ENCODE measurements at places on chromosomes 11 and 22. TPM values are rescaled to one million over a fixed set of nuclear protein-coding genes. Genes with fewer than 3 reads are reported as not detected.

DNA sequence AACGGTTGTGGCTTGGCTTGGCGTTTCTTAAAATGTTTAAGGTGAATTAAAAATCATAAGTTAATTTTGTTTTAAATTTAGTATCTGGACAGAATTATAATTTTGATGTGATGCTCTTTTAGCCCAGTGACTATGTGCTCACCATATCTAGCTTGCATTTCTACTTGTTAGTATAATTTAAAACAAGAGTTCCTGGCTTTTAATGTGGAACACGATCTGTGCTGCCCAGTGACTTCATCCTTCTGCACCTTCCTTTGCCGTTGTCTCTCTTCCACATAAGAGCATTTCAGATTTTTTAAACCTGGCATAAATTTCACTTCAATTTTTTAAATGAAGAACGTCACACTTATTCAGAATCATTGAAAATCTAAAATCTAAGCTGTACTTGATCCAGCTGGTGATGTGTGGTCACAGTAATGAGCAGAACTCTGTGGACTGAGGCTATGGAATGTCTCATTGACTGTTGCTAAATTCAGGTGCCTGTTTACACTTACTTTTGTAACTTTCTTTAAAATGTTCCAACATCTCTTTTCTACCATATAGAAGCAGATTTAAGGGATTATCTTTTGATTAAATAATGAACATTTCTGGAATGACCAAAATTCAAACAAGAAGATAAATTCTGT lies 75.4 kb upstream of the ADSL start:
- DNase-seq, result no peak
- H3K27ac ChIP-seq, result no peak overlapping the region
- no peaks in the 10 kb centered on the region for H3K27me3 ChIP-seq
- H3K36me3 ChIP-seq, result no peaks in the 10 kb centered on the region

DNA sequence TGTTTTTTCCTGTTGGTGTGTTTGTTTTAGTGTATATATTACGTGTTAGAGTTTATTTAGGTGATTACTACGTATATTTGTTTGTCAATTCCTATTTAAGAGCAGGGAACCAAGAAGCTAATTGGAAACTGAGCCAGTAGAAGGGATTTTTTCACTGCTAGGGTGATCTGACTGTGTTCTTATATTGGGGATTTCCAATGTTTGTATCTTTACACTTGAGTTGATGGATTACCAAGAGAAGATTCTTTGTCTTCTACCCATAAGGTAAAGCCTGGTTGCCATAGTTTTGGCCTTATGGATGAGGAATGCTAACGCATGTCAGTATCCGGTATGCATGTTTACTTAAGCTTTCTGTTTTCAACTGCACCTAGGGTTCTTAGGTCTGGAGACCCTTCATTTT lies 35.6 kb downstream of the SIK2 start:
- peaks cover 6% of the 10 kb centered on the region for H3K36me3 ChIP-seq
- H3K4me1 ChIP-seq, result peaks cover 27% of the 10 kb centered on the region
- H3K4me3 ChIP-seq, result no peak overlapping the region
- H3K27me3 ChIP-seq, result no peaks in the 10 kb centered on the region
- no peak overlapping the region for H3K27ac ChIP-seq

DNA sequence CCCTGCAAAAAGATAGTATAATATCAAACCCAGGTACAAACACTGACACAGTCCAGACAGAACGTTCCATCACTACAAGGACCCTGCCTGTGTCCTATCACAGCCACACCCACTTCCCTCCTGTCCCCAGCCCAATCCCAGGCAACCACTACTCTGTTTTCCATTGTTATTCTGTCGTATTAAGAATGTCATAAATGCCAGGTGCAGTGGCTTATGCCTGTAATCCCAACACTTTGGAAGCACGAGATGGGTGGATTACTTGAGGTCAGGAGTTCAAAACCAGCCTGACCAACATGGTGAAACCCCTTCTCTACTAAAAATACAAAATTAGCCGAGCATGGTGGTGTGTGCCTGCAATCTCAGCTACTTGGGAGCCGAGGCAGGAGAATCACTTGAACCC lies 89.0 kb downstream of the TRMU start:
- H3K27me3 ChIP-seq, result no peaks in the 10 kb centered on the region
- H3K4me1 ChIP-seq, result no peaks in the 10 kb centered on the region
- no peak for DNase-seq
- no peak overlapping the region for H3K4me3 ChIP-seq
- no peak overlapping the region for H3K27ac ChIP-seq

- peak; percentile 47 for DNase-seq
- no peak overlapping the region for H3K4me3 ChIP-seq
- no peaks in the 10 kb centered on the region for H3K4me1 ChIP-seq
- H3K36me3 ChIP-seq, result no peaks in the 10 kb centered on the region
These were observed 5.4 kb downstream of the GNAZ start for GRCh38 chr22:23075525-23076216.

GRCh38 chr11:85132851-85133585 lies 494.1 kb downstream of the DLG2 start:
- H3K4me1 ChIP-seq, result peaks cover 5% of the 10 kb centered on the region
- H3K36me3 ChIP-seq, result no peaks in the 10 kb centered on the region
- H3K4me3 ChIP-seq, result no peak overlapping the region
- no peaks in the 10 kb centered on the region for H3K27me3 ChIP-seq
- no peak overlapping the region for H3K27ac ChIP-seq

CADM1 gene
- 52.4 TPM for total RNA-seq

GRCh38 chr22:41382098-41382578 lies 396 bp downstream of the TEF start:
- peak; percentile 77 for DNase-seq
- no peaks in the 10 kb centered on the region for H3K36me3 ChIP-seq
- peak overlapping the region; percentile 94 for H3K4me3 ChIP-seq
- H3K4me1 ChIP-seq, result peaks cover 23% of the 10 kb centered on the region
- H3K27me3 ChIP-seq, result no peaks in the 10 kb centered on the region
- peak overlapping the region; percentile 91 for H3K27ac ChIP-seq

TSPAN32 gene
- total RNA-seq, result 0.74 TPM

- H3K4me3 ChIP-seq, result peak overlapping the region; percentile 29
- H3K27me3 ChIP-seq, result no peaks in the 10 kb centered on the region
- no peak overlapping the region for H3K27ac ChIP-seq
- DNase-seq, result no peak
- H3K36me3 ChIP-seq, result no peaks in the 10 kb centered on the region
- no peaks in the 10 kb centered on the region for H3K4me1 ChIP-seq
These were observed 626 bp downstream of the FLRT1 start for GRCh38 chr11:64036087-64037026.

BIK gene
- 0.22 TPM for total RNA-seq

GALNT18 gene
- total RNA-seq, result 4.9 TPM

DNA sequence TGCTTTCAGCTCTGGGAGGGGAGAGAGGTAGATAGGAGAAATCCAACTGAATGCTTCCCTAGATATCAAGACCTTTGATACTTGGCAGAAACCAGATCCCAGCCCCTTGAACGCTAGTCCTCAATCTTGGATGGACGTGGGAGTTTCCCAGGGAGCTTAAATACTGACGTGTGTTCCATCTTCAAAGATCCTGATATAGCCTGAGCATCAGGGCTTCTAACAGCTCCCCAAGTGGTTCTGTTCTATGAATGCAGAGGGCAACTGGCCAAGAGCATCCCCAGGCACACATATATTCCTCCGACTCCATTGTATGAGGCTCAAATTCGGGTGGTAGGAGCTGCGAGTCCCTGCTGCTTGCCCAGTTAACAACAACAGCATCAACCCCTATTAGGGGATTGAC lies 8.7 kb upstream of the ACCS start:
- DNase-seq, result no peak
- H3K27ac ChIP-seq, result no peak overlapping the region
- no peaks in the 10 kb centered on the region for H3K27me3 ChIP-seq
- H3K36me3 ChIP-seq, result no peaks in the 10 kb centered on the region
- no peak overlapping the region for H3K4me3 ChIP-seq
- H3K4me1 ChIP-seq, result no peaks in the 10 kb centered on the region

DNA sequence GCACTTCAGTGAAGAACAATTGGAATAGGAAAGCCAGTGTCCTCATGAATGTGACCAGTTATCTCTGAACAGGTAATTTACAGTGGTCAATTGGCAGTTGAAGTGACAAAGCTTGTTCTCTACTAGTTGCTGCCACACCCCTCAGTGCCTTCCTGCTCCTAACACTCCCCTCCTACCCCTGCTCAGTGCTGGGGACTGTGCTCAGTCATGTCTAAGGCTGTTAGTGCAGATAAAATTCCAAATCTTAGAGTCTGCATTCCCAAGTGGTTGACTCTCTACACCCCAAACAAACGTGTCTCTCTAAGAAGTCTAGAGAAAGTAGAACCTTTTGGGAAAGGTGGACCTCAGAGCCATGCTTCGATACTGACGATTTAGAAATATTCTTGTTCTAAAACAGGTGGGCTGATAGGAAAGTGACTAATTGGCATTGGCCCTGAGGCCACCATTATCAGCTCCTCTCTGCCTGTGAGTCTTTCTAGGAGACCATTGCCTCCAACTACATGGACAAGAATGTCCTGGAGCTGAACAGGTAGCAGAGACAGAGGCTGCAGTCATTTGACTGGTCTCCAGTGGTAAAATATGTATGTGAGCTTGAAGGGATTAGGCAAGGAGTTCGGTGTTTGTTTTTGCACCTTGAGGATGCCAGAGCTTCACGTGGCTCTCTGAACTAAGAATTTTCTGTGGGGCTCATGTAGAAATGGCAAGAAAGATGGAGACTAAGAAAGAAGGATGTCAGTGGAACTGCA lies 22.1 kb upstream of the NNMT start:
- H3K4me1 ChIP-seq, result no peaks in the 10 kb centered on the region
- no peak for DNase-seq
- H3K4me3 ChIP-seq, result no peak overlapping the region
- no peaks in the 10 kb centered on the region for H3K36me3 ChIP-seq
- no peaks in the 10 kb centered on the region for H3K27me3 ChIP-seq

CNGA4 gene
- total RNA-seq, result 0.25 TPM

GRCh38 chr11:109892321-109892794 lies 200.8 kb upstream of the ZC3H12C start:
- H3K27me3 ChIP-seq, result no peaks in the 10 kb centered on the region
- H3K4me3 ChIP-seq, result no peak overlapping the region
- no peaks in the 10 kb centered on the region for H3K36me3 ChIP-seq
- H3K27ac ChIP-seq, result no peak overlapping the region
- no peaks in the 10 kb centered on the region for H3K4me1 ChIP-seq

RNF26 gene
- 13.3 TPM for total RNA-seq

OR10A2 gene
- total RNA-seq, result not detected

GRCh38 chr11:121081321-121081720 lies 19.7 kb upstream of the TECTA start:
- no peak overlapping the region for H3K4me3 ChIP-seq
- H3K27me3 ChIP-seq, result no peaks in the 10 kb centered on the region
- H3K36me3 ChIP-seq, result no peaks in the 10 kb centered on the region
- H3K4me1 ChIP-seq, result no peaks in the 10 kb centered on the region
- DNase-seq, result no peak
- no peak overlapping the region for H3K27ac ChIP-seq

DNA sequence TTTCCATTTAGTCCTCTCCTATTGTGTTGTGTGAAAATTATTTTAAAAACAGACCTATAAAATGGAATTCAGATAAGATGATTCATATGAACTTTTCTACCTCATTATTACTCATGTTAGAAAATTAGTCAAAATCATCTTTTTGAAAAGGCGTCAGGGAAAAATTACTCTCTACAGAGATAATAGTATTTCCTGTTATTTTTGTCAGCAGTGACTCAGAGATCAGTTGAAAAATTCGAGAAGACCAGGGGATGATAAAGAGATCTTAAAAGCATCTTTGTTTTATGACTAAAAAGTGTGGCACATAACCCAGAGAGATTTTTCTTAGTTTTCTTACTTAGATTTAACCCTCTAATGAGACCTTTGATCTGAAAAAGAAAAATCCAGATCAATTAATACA lies 157.9 kb upstream of the CARD18 start:
- H3K27me3 ChIP-seq, result no peaks in the 10 kb centered on the region
- no peak overlapping the region for H3K27ac ChIP-seq
- no peak overlapping the region for H3K4me3 ChIP-seq

EXPH5 gene
- total RNA-seq, result 9.7 TPM

DNA sequence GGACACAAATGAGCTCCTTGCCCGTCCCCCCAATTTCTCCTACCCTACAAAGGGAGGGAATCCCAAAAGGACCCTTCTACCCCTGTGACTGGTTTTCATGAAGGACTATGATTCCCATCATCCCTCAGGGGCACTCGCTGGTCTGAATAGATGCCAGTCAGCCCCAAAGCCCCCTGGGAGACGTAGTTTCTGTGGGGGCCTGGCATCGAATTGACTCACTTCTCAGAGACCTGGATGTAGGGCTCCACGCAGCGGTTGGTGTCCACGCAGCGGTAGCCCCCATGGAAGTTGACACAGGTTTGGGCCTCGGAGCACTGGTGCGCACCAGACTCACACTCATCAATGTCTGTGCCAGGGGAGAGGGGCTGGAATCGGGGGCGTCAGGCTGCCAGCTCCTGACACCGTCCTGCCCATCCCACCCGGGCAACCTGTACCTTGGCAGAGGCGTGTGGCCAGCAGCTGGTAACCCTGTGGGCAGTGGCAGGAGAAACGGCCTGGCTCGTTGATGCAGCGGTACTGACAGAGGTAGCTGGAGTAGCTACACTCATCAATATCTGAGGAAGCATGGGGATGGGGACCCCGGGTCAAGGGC lies 4.4 kb downstream of the EFEMP2 start:
- DNase-seq, result no peak
- no peaks in the 10 kb centered on the region for H3K4me1 ChIP-seq
- H3K27me3 ChIP-seq, result no peaks in the 10 kb centered on the region

DNA sequence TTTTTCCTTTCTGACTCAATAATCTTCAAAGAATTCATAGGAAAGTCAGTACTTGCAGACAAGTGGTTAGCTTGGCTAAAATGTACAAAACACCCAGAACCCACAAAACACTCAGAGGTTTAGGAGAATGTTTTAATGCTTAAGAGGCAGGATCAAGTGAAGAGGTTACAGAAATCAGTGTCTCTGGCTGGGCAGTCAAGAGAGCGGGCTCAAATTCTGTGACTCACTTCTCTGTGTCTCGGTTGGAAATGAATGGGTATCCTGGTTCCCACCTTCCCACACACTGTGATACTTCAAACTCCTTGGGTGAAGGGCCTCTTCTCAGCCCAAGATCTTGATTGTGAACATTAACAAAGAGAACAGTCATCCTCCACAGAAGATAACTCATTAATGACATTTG lies 3.8 kb downstream of the MPEG1 start:
- peak overlapping the region; percentile 1 for H3K4me3 ChIP-seq
- H3K36me3 ChIP-seq, result peaks cover 16% of the 10 kb centered on the region
- DNase-seq, result no peak
- no peaks in the 10 kb centered on the region for H3K4me1 ChIP-seq
- H3K27me3 ChIP-seq, result no peaks in the 10 kb centered on the region

OR52H1 gene
- not detected for total RNA-seq

- no peaks in the 10 kb centered on the region for H3K27me3 ChIP-seq
- DNase-seq, result no peak
- peaks cover 5% of the 10 kb centered on the region for H3K4me1 ChIP-seq
- no peaks in the 10 kb centered on the region for H3K36me3 ChIP-seq
- no peak overlapping the region for H3K4me3 ChIP-seq
- no peak overlapping the region for H3K27ac ChIP-seq
These were observed 4.5 kb upstream of the RHOG start for GRCh38 chr11:3845246-3845645.

- no peak for DNase-seq
- H3K36me3 ChIP-seq, result no peaks in the 10 kb centered on the region
- no peaks in the 10 kb centered on the region for H3K27me3 ChIP-seq
These were observed 1337.2 kb downstream of the TBC1D22A start for GRCh38 chr22:48099671-48100070.

Data from right lobe of liver (tissue), 6 donors.